ENCODE measurements at places on chromosomes 2 and 18.

- no peak for DNase-seq
Measured at GRCh38 chr2:33034784-33035183, 88.0 kb downstream of the LTBP1 start.

DNA sequence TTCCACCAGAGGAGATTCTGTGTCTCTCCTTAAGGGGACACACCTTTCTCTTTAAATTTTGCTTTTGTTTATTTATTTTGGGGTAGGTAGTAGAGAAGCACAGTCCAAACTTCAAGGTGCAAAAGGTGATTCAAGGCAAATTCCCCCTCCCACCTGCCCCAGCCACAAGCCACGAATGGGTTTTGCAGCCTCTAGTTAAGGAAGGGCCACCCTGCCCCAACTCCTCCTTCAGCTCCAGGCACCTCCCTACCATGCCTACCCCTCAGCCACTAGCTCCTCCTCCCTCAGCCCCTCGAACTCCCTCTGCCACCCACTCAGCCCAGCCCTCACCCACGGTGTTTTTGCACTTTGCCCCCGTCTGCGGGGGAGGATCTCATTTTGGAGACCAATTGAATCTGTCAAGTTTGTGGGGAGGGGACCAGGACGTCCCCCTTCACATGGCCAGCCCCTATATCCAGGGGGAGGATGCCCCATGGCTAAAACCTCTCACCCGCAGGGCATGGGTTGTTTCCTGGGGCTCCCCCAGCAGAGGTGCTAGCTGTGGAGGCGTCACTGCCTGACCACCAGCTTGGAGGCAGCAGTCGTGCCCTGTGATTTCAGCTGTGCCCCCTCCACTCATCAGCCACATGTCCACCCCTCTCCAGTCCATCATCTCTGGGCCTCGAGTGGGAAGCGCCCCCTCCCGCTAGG is 4.5 kb downstream of the HAAO start:
- no peak for DNase-seq

DNA sequence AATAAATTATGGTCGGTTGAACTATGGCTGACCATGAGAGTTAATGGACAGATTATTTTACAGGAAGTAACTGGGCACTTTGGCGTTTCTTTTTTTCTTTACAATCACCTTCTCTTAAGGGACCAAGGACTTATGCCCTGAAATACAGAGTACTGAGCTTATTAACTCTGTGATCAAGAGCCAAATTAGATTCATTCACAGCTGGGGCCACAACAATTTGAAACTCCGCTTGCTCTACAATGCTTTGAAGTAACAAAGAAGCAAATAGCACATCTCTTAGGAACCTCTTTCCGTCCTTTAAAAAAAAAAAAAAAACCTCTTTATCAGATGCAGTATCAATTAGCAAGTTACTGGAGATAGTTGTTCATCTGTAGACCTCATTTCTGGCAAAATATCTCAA is 112.0 kb downstream of the LYPD6 start:
- no peak for DNase-seq

DNA sequence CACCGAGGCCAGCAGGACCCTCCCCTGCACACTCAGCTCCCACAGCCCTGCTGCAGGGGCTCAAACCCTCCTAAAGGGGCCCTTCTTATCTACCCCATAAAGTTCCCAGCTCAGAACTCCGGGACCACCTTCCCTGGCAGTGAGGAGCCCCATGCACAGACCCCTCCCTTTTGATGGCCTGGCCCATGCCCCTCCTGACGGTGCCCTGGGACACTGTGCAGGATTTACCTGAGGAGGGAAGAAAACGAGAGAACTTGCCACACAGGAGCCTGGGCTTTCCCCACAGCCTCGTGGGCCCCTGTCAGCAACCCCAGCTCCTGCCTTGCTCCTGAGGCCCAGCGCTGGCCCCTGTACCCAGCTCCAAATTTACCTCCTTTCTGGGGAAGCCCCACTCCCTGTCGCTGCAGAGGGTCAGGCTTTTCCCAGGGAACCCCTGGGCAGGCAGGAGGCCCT is 206.3 kb upstream of the SALL3 start:
- no peak for DNase-seq

DNA sequence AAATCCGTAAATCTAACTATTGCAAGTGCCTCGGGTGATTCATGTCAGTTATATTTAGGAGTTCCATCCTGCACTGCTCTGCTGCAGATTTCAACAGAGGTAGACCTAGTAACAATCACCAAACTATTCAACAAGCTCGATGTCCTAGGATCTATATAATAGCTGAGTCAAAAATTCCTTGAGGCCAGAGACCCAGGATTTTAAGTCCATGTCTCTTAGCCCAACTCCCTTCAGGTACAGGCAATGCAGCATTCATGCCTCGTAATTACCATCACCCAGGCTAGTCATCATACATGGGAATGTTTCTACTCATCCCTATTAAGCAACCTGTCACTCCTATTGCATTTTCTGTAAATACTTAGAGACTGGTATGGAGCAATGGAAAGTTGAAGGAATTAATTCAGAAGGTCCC is 729 bp downstream of the TM4SF20 start:
- no peak for DNase-seq

GRCh38 chr18:42374961-42375360 is 419.9 kb downstream of the PIK3C3 start:
- DNase-seq = no peak

DNA sequence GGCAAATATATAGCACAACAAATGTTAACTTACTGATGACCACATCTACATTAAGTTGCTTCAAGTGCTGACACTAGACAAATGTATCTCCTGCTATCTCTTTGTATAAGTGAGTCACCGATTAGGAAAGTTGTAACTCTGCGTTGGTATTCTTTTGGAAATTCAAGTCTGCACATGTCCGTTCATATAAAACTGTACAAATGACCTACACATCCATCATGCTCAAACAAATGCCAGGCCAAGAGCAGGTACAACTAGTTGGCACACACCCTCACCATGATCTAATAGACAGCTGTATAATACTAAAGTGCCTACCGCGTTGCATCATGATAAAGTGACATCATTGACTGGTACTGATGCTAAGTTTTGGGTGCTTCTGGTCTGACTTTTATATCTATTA is 141.1 kb downstream of the RBMS1 start:
- DNase-seq = no peak

DNA sequence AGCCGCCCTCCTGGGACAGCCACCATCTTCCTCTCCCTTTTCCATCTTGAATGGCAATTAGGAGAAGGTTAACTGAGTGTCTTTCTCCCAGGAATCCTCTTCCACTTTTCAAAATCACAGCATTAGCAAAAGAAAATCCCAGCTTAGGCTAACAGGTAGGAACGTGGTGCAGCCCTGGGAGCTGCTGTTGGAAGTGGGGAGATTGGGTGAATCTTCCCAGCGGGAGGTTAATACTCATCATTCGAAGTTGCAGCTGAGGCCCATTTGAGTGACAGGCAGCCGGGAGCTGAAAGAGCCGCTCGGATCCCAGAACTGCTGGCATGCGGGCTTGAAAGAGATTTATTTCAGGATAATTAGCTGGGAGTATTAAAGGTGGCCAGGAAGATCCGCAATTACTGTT is 306.0 kb downstream of the BCL11A start:
- DNase-seq = no peak

DNA sequence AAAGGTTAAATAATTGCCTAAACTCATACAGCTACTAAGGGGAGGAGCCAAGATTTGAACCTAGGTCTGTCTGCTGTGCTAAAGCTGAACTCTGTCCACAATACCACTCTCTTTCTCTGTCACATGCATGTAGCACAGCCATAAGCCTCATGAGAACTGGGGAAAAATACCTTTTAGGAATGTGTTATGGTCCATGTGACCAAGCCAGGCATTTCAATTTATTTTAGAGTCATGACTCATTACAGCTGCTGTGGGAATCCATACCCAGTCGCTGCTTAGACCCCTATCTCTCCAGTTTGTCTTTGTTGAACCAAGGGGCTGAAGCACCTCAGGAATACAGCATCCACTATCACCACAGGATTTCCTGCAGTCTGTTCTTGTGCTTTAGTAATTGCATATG is 200.0 kb upstream of the SIX3 start:
- no peak for DNase-seq

DNA sequence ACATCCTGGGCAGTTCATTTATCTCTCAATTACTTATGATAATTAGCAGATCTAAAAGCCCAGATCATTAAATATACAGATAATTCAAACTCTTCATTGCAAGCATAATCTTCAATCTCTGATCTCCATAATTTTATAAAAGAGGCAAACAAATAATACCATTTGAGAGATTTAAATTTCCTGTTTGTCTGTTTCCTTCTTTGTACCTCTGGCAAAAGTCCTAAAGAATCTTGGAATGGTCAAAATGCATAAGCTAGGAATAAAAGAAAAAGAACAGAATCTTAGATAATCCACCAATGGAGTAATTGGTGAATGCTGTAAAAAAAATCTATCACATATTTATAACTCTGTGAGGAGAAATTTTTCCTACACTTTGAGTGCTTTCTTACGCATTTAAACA is 1080.9 kb upstream of the ZEB2 start:
- DNase-seq = no peak

GRCh38 chr2:200839513-200839912 is 24.9 kb downstream of the CLK1 start:
- no peak for DNase-seq

DNA sequence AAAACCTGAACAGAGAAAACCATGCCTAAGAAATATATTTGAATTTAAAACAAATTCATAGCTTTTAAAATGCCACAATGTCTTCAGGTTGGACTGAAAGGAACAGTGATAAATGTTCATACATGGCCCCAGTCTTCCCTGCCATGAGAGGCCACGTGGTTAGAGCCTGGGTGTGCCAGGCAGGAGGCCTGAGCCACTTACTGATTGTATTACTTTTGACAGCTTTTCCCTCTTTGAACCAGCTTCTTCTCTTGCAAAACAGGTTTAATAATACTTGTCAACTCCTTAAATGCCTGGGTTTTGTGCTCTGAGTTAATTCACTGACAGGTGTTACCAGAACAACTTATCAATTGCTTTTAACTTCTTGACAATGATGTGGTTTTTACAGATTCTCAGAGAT is 27.0 kb downstream of the RBKS start:
- no peak for DNase-seq
